ENCODE measurements at places on chromosomes 7 and 10. TPM values are rescaled to one million over a fixed set of nuclear protein-coding genes. Genes with fewer than 3 reads are reported as not detected.
A peak's percentile ranks its signal among the peaks of the same experiment; 100 is the strongest.

ASZ1 gene
- polyA plus RNA-seq, result not detected

ARHGEF5 gene
- polyA plus RNA-seq, result 0.10 TPM

POLR2J2 gene
- 1.6 TPM for polyA plus RNA-seq

GRCh38 chr10:104452977-104453376 is 99.3 kb downstream of the CFAP58 start:
- H3K27me3 ChIP-seq, result no peaks in the 10 kb centered on the region
- no peaks in the 10 kb centered on the region for H3K36me3 ChIP-seq
- H3K4me1 ChIP-seq, result peaks cover 2% of the 10 kb centered on the region
- no peak overlapping the region for H3K4me3 ChIP-seq

GRCh38 chr7:47979832-47980181 is 392 bp upstream of the HUS1 start:
- peak overlapping the region; percentile 84 for H3K4me3 ChIP-seq
- H3K27ac ChIP-seq, result no peak overlapping the region
- H3K36me3 ChIP-seq, result peaks cover 19% of the 10 kb centered on the region
- H3K4me1 ChIP-seq, result peaks cover 3% of the 10 kb centered on the region
- DNase-seq, result no peak

GRCh38 chr7:80932536-80932935 is 13.7 kb upstream of the SEMA3C start:
- DNase-seq, result peak; percentile 28
- H3K27ac ChIP-seq, result no peak overlapping the region
- no peaks in the 10 kb centered on the region for H3K27me3 ChIP-seq
- peaks cover 2% of the 10 kb centered on the region for H3K4me1 ChIP-seq

DNA sequence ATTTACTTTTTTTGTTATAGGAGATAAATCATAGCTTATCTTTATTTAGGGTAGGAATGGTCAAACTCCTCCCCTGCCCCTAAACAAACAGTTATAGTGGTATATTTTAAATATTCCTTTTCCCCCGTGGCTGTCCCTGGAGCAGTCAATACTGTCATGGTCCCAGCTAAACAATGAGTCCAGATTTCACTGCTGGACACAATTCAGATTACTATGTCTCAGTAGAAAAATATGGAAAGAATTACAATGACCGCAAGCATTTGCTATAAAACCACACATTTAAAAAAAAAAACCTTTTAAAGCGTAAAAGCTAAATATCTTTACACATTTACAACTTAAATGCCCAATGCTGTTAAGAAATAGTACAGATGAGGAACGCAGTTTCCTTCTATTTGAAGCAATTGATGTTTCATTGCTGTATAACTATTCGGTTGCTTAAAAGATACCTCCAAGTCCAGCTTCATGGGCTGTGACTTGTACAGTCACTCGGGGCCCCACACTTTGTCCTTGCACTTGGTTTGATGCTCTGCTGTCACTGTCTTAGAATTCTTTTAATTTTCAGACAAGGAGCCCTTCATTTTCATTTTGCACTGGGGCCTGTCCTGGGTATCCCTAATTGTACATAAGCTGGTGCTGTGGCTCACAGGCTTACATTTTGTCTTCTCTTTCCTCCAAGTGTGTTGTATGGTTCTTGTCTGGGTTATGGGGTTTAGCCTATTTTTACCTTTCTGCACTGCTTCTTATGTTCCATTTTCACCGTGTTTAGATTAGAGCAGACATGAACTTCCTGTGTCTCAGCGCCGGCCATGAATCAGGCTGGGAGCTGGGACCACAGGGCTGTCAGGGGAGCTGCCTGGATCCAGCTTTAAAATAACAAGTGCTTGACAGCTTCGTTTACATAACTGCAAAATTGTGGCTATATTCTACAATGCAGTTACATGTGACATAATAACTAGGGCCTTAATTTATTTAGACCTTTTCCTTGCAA is 530.2 kb upstream of the FZD8 start:
- DNase-seq, result peak; percentile 85
- peak overlapping the region; percentile 4 for H3K4me3 ChIP-seq
- H3K27ac ChIP-seq, result peak overlapping the region; percentile 60

DNA sequence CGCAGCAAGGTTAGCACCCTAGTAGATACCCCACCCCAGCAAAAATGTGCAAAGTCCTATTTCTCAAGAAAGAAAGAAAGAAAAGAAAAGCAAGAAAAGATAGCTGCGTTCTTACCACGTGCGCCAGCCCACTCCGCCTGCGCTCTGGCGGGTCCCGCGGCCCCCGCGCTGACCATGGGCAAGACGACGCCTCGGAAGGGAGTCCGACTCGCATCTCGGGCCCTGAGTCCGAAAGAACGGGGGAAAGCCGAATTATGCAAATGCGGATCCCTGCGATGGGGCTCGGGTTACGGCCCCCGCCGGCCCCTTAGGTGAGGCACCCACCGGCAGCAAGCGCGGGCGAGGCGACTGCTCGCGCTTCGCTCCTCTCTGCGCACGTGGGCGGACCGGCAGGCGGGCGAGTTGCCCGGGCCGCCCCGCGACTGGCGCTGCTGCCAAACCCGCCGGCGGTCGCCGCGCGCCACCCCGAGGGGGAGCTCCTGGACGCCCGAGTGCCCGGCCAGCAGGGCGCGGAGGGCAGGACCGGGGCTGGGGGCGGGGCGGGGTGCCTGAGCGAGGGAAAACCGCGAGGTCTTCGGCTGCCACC is 2.4 kb upstream of the EGR2 start:
- peaks cover 7% of the 10 kb centered on the region for H3K4me1 ChIP-seq
- no peaks in the 10 kb centered on the region for H3K36me3 ChIP-seq
- H3K4me3 ChIP-seq, result peak overlapping the region; percentile 16
- peaks cover 50% of the 10 kb centered on the region for H3K27me3 ChIP-seq
- no peak for DNase-seq

GRCh38 chr10:76911184-76911583 is 726.4 kb downstream of the KCNMA1 start:
- no peaks in the 10 kb centered on the region for H3K27me3 ChIP-seq
- DNase-seq, result no peak
- H3K4me3 ChIP-seq, result no peak overlapping the region
- no peaks in the 10 kb centered on the region for H3K36me3 ChIP-seq
- no peaks in the 10 kb centered on the region for H3K4me1 ChIP-seq
- H3K27ac ChIP-seq, result no peak overlapping the region

GRCh38 chr7:147423875-147424274 is 1166.7 kb upstream of the C7orf33 start:
- no peak overlapping the region for H3K27ac ChIP-seq
- H3K27me3 ChIP-seq, result no peaks in the 10 kb centered on the region
- H3K36me3 ChIP-seq, result no peaks in the 10 kb centered on the region

DNA sequence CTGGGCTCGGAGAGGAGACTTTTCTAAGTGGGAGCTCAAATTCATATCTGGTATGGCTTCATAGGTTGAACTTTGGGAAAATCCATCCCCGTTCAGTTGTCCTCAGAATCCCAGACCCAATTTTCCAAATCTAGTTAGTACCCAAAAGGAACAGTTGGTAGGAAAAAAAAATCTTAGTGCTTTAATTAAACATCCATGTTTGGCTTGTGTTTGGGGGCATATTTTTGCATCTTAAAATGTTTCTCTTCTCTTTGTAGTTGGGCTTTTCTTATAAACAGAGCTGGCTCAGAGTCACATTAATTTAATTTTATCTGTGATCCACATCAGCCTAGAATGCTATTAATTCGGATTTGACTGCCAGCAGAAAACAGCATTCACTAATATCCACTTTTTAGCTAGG is 165.9 kb downstream of the BUB3 start:
- DNase-seq, result no peak
- H3K4me3 ChIP-seq, result no peak overlapping the region
- no peak overlapping the region for H3K27ac ChIP-seq
- no peaks in the 10 kb centered on the region for H3K27me3 ChIP-seq
- H3K4me1 ChIP-seq, result no peaks in the 10 kb centered on the region

- H3K4me3 ChIP-seq, result no peak overlapping the region
- no peak overlapping the region for H3K27ac ChIP-seq
- no peak for DNase-seq
- H3K36me3 ChIP-seq, result no peaks in the 10 kb centered on the region
These were observed 59.9 kb upstream of the ECHDC3 start for GRCh38 chr10:11682267-11682683.

- no peaks in the 10 kb centered on the region for H3K27me3 ChIP-seq
- no peaks in the 10 kb centered on the region for H3K36me3 ChIP-seq
- peak; percentile 33 for DNase-seq
- peaks cover 2% of the 10 kb centered on the region for H3K4me1 ChIP-seq
- no peak overlapping the region for H3K4me3 ChIP-seq
- no peak overlapping the region for H3K27ac ChIP-seq
These were observed 28.9 kb upstream of the INHBA start for GRCh38 chr7:41731493-41732435.

DNA sequence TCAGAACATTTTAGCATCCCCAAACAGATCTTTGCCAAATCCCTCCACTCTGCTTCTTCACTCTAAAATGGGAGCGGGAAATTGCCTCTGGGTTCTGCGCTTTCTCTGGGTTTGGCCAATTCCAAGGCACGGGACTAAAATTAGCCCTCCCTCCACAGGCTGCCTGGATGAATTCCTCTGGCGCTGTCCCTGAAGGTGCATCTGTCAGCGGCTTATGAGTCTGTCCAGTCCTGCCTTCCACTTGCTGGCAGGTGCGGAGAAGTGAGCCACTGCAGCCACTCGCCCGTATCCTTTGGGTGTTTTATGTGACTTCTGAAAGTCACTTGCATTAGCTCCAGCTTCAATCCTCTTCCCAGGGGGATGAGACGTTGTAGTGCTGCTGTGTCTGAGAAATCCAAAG is 121.6 kb downstream of the SH2D4B start:
- H3K36me3 ChIP-seq, result no peaks in the 10 kb centered on the region
- H3K27ac ChIP-seq, result no peak overlapping the region
- DNase-seq, result no peak
- no peak overlapping the region for H3K4me3 ChIP-seq
- H3K4me1 ChIP-seq, result no peaks in the 10 kb centered on the region

- no peaks in the 10 kb centered on the region for H3K27me3 ChIP-seq
- H3K4me3 ChIP-seq, result no peak overlapping the region
- H3K4me1 ChIP-seq, result no peaks in the 10 kb centered on the region
- no peak overlapping the region for H3K27ac ChIP-seq
- no peaks in the 10 kb centered on the region for H3K36me3 ChIP-seq
These were observed 202.9 kb downstream of the PTPRN2 start for GRCh38 chr7:158384746-158385145.

DNA sequence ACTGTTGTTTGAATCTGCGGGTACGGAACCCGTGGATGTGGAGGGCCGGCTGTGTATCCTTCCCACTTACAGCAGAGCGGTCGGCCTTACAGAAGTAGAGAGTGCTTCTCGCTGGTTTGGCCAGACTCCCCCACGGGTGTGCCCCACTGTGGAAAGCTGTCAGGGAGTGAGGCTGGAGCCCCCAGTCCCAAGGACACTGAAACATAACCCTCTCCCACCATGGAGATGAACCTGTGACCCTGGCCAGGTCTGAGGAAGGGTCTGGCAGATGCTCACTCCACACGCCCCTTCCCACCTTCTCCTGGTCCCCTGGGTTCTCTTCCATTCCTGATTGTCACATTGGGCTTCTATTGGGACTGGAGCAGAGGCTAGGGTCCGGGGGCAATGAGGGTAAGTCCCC is 39.6 kb downstream of the TSPAN15 start:
- no peak for DNase-seq
- H3K27me3 ChIP-seq, result peaks cover 42% of the 10 kb centered on the region
- no peaks in the 10 kb centered on the region for H3K36me3 ChIP-seq
- no peak overlapping the region for H3K27ac ChIP-seq
- H3K4me1 ChIP-seq, result no peaks in the 10 kb centered on the region
- H3K4me3 ChIP-seq, result no peak overlapping the region

DNA sequence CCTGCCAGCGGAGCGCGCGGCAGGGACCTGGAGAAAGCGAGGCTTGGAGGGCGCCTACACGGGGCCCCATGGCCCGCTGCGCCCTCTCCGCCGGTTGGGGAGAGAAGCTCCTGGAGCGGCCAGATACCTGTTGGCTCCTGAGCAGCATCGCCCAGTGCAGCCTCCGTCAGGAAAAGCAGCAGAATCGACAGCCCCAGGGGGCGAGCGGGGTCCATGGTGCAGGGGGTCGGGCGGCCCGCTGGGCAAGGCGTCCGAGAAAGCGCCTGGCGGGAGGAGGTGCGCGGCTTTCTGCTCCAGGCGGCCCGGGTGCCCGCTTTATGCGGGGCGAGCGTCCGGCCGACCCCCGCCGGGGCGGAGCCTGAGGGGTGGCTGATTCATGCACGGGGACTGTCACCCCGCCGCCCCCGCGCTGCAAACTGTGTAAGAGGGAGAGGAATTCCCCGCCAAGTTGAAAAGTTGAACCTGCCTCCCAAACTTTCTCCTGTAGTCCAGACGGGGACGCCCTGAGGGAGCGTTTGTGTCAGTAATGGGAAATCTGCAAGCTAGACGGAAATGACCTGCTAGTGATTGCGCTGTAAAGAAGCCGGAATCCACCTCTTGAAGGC is at the start of gene TFPI2:
Gene TFPI2, minus strand, starts transcription at position 290 of the 605 bp plus-strand sequence. Its CDS starts 75 bp downstream, at position 215.
- peak; percentile 83 for DNase-seq
- H3K27me3 ChIP-seq, result no peaks in the 10 kb centered on the region
- no peaks in the 10 kb centered on the region for H3K36me3 ChIP-seq
- H3K4me1 ChIP-seq, result peaks cover 2% of the 10 kb centered on the region
- H3K4me3 ChIP-seq, result peak within 1 kb of the TSS; percentile 69
- peak within 1 kb of the TSS; percentile 71 for H3K27ac ChIP-seq

All from IMR-90 (cell line).